ENCODE measurements at places on chromosomes 4 and X. TPM values are rescaled to one million over a fixed set of nuclear protein-coding genes. Genes with fewer than 3 reads are reported as not detected.

- ATAC-seq: no peak
Observed at GRCh38 chr4:155268821-155269220, 60.4 kb downstream of the NPY2R start.

DNA sequence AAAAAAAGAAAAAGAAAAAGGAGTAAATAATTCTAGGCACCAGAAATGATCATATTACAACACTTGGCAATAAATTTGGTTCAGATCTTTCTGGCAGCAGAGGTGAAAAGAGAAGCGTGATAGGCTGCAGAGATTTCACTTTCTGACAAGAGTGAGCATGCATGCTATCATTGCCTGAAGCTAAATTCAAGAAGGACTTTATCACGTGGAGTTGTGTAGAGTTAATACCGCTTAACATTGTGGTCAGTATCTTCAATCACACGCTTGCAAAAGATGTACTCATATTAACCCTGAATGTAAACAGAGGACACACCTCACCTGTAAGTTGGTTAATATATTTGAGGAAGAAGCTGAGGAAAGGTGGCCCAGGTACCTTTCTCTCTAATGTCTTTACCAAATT is 31.4 kb upstream of the RBPJ start:
- ATAC-seq: no peak

DNA sequence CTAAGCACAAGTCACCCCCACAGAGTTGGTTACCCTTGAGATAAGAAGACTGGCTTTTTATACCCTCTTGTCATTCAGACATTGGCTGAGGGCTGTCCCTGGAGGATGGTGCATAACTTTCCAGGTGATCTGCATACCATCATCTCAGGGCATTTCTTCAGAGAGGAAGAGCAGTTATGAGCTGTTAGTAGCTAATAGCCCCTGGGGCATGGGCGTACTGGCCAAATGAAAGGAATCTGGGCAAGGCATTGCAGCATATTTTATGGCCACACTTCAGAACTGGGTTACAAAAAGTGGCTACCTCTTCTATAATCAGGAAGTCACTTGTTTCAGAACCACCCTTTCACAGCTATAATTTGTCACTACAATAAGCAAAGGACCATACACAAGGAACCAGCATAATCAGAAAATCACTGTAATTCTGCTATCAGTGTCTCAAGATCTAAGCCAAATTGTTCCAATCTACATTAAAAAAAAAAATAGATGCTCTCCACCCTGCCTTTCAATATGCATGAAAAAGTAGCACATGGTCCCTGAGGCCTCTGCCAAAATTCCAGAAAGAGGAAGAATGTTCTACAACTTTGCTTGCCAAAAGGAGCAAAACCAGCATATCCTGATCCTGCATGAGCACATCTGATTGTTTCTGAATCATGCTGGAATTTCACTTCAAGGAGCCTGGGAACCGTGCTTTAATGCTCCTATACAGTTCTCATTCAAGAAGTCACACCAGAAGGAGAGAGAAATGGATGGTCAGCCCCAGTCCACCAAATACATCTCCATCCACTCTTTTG is 92.0 kb downstream of the TMEM144 start:
- ATAC-seq: no peak

- ATAC-seq: no peak
Observed at GRCh38 chr4:123166023-123166422, 230.6 kb upstream of the SPRY1 start.

DNA sequence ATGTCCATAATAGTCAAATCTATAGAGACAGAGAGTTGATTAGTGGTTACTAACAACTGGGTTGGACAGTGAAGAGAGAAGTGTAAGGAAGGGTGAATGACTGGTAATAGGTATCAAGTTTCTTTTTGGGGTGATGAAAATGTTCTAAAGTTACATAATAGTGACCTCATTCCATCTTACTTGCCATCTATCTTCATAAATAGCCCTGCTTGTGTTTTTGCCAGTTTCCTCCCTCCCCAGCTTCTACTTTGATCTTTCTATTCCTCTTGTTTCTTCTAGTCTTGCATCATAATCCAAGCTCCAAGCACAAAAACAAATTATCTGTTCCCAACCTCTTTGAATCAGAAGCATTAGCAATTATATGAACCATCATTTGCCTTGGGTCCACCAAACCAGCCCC is 40.2 kb upstream of the TET2 start:
- ATAC-seq: peak; percentile 90

GRCh38 chr4:129550281-129550785 is 454.4 kb downstream of the C4orf33 start:
- no peak for ATAC-seq

DNA sequence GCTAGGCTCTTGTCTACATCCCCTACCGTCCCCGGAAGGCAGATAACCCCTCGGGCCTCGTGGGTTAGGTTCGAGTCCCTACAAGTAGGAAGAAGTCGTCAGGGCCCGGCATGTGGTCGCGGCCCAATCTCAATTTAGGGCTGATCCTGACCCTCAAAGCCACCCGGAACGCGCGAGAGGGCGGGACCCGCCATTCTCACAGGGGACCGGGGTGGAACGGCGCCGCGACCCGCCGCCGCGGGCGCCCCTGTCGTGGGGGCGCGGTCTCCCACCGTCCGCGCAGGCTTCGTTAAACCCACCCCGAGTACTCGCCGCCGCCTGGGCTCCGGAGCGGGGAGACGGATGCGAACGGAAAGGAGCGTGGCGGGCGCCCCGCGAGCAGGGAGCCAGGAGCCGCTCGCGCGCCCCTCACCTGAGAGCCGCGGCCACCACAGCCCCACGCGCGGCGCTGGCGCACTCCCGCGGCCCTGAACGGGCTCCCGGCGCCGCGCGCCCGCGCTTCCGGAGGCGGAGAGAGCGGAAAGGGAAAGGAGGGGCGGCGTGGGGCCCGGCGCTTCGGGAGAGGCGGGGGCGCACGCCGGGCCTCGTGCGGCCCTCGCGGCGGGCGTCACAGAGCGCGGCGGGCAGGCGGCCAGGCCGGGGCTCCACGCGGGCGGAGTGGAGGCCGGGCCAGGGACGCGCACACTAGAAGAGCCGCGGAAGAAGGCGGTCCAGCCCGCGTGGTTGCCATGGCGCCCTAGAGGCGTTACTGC is at the start of gene CFAP97:
TSS of gene CFAP97 (minus strand) at position 515 of the 752 bp plus-strand sequence. CDS start 12,804 bp downstream, outside the sequence.
- peak; percentile 97 for ATAC-seq

- peak; percentile 49 for ATAC-seq
Observed at GRCh38 chr4:121784975-121785374, 16.1 kb upstream of the EXOSC9 start.

DNA sequence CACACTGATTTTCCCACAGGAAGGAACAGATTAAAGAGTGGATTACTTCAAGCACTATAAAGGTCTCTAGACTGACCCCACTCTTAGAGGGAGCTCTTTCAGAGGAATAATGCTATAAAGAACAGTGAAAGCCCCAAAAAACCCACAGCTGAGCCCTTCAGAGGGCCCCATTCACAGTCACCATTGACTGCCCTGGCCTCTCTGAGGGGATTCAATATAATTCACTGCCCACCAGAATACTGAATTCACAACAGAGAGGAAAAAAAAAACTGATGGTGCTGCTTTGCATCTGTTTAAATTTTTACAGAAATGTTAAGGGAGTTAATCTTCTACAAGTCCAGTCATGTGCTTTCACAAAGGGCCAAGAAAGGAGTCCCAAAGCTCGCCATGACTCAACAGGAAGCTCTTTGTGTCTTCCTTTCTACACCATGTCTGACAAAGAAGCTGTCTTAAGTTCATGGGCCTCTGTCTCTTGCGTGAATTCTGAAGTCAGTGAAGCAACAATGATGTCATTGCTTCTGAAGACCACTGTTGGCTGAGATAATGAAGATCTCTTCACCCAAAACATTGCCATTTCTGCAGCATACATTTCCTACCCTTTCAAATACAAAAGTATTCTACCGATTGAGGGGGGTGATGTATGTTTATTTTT is 174.9 kb downstream of the ADAMTS3 start:
- ATAC-seq: no peak

DNA sequence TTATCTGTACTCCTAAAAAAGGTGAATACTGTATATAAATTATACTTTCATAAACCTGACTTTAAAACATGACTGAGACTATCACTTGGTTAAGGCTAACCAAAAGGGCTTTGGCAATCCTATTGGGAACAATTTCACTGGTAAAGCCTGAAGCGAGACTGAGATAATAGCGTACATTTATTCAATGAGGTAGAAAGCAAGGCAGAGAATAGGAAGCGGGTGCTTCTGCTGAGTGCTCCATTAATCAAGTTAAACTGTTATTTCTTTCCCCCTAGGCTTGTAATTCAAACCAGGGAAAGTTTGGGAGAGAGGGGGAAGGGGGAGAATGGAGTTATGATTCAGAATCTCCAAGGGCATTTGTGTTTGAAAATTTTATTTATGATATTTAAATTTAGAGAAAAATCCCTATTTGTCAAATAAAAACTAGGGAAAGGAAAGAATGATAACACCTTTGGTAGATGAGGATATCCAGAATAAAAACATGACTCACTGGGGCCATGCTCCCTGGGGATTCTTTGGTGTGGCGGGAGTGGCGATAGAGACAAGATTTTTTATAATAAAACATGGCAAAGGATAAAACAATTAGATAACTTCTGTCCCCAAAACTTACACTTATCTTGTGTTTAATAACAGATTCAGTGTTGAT is 34.6 kb upstream of the SORBS2 start:
- no peak for ATAC-seq

- ATAC-seq: no peak
Observed at GRCh38 chr4:78517050-78517652, 34.4 kb upstream of the ANXA3 start.

GRCh38 chr4:168710353-168710946 is 213.6 kb downstream of the PALLD start:
- peak; percentile 59 for ATAC-seq

DNA sequence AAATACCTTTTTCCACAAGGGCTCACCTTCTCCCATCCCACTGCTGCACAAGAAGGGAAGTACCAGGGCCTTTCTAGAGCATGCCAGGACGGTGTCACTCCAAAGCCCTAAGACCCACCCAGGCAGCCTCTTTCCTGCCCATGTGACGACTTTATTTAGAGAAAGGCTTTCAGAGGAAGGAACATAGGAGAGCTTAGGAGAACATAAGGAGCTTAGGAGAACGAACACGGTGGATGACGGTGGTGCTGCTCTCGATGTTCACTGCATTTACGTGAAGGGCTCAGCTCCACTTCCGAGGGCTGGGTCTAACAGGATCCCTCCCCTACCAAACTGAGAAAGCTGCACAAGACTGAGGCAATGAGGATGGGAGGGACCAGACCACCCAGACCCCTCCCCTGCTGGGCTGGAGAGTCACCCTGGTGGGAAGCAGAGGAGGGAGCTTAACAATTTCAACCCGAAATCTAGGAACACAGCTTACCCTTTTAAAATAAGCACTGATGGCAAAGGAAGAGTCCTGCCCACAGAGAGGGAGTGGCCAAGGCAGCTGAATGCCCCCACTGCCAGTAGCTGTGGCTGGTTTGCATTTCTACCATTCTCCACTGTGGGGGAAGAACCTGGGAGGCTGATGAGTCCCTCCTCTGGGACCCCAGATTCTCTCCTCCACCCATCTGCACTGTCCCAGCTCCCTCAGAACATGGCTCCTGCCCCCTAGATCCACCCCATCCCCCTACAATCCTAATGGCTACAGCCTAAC is 29.8 kb downstream of the ZFYVE28 start:
- no peak for ATAC-seq

DNA sequence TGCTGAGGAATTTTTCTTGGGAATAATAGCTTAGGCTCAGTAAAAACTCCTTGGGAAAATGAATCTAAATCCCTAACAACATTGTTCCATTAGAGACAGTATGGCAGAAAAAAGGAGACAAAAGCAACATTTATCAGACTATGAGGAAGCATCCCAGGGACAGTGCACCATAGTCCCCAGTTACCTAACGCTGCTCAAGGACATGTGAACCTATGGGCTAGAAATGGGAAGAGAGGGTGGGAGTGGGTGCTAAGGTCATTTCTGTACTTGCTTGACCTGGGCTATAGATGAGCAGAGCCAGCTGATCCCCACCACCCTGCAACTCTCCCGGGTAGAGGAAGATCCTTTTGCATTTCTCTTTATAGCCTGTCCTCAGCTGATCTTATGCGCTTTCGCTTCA is 98.2 kb upstream of the CBR4 start:
- ATAC-seq: no peak

GRCh38 chrX:16075087-16075486 is 48.3 kb upstream of the GRPR start:
- no peak for ATAC-seq

DNA sequence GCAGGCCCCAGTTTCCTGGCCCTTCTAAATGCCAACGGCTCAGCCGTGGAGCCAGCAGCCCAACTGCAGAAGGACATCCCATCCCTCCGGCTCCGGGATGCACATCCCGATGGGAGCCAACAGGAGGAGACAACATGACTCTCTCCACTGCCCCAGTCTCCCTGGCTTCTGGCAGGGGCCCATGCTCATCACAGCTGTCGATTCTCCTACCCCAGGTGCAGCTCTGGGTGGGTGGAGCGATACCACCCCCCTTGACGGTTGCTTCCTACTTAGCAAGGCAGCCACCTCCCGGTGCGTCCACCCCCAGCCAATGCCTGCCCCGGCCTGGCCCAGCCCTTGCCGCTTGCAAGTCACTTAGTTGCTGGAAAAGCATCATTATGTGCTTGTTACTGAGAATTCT is 19.5 kb downstream of the ZNF275 start:
- ATAC-seq: no peak

DNA sequence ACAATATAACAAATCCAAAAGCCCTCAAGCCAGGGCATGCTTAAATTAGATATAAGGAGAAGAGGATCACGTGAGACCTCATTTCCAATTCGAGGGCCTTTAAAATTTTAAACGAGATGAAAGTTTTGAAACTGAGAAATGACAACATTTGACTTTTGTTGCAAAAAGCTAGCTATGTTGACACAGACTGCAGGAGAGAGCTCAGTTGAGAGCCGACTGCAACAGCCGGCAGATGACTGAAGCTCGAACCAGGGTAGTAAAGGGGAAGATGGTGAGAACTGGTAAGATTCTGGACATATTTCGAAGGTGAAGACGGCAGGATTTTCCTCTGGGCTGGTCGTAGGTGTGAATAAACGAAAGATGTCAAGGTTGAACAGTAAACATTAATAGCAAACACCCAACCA is 773 bp downstream of the PRMT9 start:
- ATAC-seq: peak; percentile 40

GRCh38 chrX:37349221-37350033 is at the start of gene PRRG1:
PRRG1 (plus strand) TSS chrX:37349364; CDS start chrX:37406250, 56,886 bp downstream.
- peak; percentile 85 for ATAC-seq

- no peak for ATAC-seq
Observed at GRCh38 chr4:78323439-78323838, 228.1 kb upstream of the ANXA3 start.

The RBM3 gene
- total RNA-seq: 83.7 TPM

The CXCL8 gene
- total RNA-seq: 1.2 TPM

The LINC00632 gene
- total RNA-seq: 18.2 TPM

The PWWP3B gene
- total RNA-seq: not detected

The PALLD gene
- total RNA-seq: 1,036 TPM

The FATE1 gene
- 0.42 TPM for total RNA-seq

The HMX1 gene
- total RNA-seq: not detected

The SLC4A4 gene
- 5.5 TPM for total RNA-seq

The SPATA4 gene
- total RNA-seq: not detected

The MAGEA10 gene
- total RNA-seq: not detected

The AREG gene
- 3.6 TPM for total RNA-seq

The ARHGAP36 gene
- 0.10 TPM for total RNA-seq

The HSFX3 gene
- total RNA-seq: not detected

The BTK gene
- total RNA-seq: 2.2 TPM

Measured in gastroesophageal sphincter (tissue), 4 donors.